ENCODE measurements at places on chromosomes 7 and 10.
A peak's percentile ranks its signal among the peaks of the same experiment; 100 is the strongest.

GRCh38 chr7:41013117-41013516, 689.8 kb downstream of the INHBA start:
- DNase-seq = no peak

DNA sequence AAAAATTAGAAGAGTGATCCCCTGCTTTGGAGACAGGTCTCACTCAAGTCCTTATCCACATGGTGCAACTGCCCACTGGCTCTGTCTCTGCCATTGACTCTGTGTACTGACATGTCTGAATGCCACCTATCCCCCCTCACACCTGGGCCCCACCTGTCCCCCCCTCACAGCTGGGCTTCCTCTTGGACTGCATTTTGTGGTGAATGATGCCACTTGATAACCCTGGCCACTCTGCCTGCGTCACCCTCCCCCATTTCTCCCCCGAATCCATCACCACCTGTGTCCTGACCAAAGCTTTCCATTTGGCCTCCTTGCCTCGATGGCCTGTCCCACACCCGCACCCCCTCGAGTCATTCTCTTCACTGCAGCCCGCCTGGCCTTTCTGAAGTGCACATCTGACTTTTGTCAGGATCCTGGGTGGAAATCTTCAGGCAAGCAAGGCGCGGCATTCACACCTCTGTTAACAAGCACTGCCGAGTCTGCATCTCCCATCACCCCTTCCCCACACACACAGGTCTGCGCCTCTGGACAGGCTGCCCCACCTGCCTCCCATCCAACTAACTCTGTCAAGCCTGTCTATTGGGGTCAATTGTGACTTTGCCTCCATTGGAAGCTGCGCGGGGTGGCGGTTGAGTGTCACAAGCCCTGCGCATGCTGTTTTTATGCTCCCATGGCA, 175.3 kb upstream of the KLF14 start:
- DNase-seq = no peak

DNA sequence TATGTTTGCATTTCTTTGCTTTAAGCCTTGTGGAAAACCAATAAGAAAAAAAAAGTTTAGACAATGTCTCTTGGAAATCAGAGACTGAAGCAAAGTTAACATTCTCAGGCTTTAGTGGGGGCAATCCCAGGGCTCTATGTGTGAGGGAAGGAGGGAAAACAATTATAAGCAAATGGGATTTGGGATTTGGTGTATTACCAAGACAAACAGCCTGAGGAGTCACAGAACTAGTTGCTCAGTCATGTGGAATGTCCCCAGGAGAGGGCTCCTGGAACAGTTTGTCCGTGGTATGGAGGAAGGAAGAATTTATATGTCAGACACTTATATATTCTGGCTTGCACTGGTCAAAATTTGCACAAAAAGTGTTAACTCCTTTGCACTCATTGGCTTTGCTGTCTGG, 562.9 kb upstream of the TPK1 start:
- DNase-seq = no peak

DNA sequence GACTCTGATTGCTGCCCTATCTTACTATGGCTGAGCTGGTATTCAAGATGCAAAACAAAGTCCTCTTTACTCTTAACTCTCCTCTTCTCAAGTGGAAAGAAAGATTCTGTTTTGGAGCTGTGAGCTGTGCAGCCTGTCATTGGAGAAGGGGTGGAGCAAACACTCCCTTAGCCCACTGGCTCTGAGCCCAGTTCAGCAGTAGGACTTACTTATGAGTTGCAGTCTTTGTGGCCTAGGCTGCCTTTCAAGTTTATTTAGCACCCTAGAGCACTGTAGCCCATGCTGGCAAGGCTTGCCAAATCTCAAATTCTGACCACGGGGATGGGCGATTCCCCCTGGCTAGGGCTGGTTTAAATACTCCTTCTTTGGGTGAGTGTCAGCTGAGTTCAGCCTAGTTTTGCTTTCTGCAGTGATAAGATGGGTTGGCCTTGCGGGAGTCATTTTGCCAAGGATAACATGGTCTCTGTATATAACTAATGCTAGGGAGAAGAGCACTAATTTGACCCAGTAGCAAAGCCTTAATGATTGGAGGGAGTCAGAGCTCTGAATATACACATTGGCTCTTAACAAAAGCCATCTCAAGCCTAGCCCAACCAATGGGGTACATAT, 110.2 kb downstream of the MYO3A start:
- no peak for DNase-seq

- DNase-seq = no peak
Observed at GRCh38 chr7:73394422-73394821, 39.2 kb upstream of the FZD9 start.

- no peak for DNase-seq
Observed at GRCh38 chr10:124614003-124614659, 130.0 kb downstream of the FAM53B start.

DNA sequence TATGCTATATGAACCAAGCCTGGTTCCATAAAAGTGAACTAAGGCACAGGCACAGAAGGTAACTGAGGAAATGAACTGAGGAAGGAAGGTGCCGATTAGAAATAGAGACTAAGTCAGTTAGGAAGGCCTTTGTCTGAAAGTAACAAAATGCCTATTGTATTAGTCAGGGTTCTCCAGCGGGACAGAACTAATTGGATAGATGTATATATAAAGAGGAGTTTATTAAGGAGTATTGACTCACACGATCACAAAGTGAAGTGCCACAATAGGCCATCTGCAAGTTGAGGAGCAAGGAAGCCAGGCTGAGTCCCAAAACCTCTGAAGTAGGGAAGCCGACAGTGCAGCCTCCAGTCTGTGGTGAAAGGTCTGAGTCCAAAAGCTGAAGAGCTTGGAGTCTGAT, 13.9 kb upstream of the PLXNA4 start:
- DNase-seq = no peak

- no peak for DNase-seq
Observed at GRCh38 chr10:79188154-79188965, 119.6 kb downstream of the ZMIZ1 start.

- DNase-seq = no peak
Observed at GRCh38 chr10:104766341-104766740, 125.3 kb downstream of the SORCS3 start.

DNA sequence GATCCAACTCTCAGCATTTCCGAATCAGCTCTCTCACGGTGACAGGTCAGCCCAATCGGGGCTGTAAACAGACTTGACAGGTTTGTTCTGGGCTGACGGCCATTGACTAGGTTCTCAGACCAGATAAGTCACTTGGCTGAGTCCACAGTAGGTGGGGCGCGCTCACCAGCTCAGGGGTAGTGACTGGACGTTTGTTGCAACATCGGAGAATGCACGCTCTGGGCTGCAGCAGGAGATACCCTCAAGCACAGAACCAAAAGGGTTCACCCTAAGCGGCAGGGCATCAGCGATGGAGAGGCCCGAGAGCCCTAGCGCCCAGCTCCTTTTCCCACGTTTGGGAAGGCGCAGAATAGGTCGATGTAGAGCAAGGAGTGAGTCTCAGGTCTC, 1.8 kb downstream of the KLLN start:
- peak; percentile 21 for DNase-seq

GRCh38 chr7:152615031-152615741, 60.8 kb downstream of the XRCC2 start:
- DNase-seq = peak; percentile 20

- no peak for DNase-seq
Observed at GRCh38 chr10:93368210-93368609, 113.9 kb downstream of the MYOF start.

DNA sequence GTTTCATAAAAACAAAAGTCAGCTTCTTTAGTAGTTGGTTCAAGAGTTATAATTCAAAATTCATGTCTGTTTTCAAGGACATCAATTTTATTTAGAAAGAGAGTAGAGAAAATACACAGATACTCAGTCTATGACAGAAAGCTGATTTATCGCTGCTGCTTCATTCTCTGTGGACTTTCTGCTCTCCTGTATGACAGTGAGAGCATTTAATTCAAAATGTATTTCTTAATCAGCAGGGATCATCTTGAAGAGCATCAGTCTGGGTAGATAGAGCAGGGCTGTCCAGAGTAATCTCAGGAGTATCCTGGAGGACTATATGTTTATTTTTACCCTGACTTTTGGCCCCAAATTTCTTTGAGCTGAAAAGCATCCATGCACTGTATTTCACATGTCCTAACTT, 1676.7 kb downstream of the REEP3 start:
- DNase-seq = no peak

- no peak for DNase-seq
Observed at GRCh38 chr10:124011464-124011863, 81.9 kb downstream of the CHST15 start.

- DNase-seq = no peak
Observed at GRCh38 chr10:31623947-31624346, 304.7 kb downstream of the ARHGAP12 start.

GRCh38 chr10:71432956-71433767, 36.4 kb downstream of the CDH23 start:
- DNase-seq = no peak

- DNase-seq = no peak
Observed at GRCh38 chr10:92130622-92131274, 160.1 kb downstream of the CPEB3 start.

GRCh38 chr7:13226385-13226784, 539.0 kb downstream of the ARL4A start:
- no peak for DNase-seq

DNA sequence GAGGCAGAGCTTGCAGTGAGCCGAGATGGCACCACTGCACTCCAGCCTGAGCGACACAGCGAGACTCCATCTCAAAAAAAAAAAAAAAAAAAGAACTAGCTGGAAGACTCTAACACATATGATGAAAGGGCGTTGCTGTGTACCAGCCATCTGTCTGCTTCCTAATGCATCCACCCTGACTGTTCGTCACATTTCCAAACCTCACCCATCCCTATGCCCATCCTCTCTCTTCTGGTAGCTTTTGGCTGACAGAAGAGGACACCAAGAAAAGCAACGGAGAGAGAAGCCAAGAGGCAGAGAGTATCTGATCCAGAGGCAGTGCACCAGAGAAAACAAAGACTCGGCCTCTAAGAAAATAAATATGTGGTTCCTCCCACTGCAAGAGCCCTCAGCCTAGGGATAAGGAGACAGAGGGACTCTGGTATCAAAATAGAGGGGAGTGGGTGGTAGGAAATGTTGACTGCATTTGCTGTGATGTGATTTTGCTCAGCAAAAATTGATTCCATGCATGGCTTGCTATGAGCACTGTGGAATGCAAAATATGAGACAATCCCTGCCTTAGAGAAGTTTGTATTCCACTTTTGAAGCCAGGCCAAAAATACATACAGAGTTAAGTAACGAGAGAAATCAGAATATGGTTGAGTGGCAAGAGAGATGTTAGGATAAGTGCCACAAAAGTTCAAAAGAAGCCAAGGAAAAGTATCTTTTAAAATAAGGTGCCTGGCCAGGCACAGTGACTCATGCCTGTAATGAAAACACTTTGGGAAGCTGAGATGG, 100.8 kb upstream of the STK17A start:
- no peak for DNase-seq

GRCh38 chr7:75531359-75531821, 39.3 kb downstream of the SPDYE5 start:
- DNase-seq = no peak

- no peak for DNase-seq
Observed at GRCh38 chr7:1691601-1692514, 21.8 kb downstream of the ELFN1 start.

- peak; percentile 52 for DNase-seq
Observed at GRCh38 chr10:122980209-122981065, at the start of gene PSTK. TSS of gene PSTK (plus strand) at chr10:122980401. CDS start at chr10:122980480, 79 bp downstream.

DNA sequence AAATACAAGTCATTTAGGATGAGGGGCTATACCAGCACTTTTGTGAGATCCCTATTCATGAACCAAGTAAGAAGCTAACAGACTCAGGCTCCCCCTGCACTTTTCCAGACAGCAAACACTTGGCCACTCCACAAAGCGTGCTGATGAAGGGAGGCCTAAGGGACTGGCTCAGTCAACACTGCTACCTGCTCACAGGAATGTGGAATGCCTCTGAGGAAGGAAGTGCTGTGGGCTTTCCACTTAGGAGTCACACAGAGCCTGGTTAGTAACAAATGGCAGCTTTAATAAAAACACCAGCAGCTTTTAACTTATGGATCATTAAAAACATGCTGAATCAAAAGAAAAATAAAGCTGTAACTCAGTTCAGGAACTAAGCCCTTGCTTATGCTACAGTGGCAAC, 15.0 kb downstream of the UROS start:
- no peak for DNase-seq

DNA sequence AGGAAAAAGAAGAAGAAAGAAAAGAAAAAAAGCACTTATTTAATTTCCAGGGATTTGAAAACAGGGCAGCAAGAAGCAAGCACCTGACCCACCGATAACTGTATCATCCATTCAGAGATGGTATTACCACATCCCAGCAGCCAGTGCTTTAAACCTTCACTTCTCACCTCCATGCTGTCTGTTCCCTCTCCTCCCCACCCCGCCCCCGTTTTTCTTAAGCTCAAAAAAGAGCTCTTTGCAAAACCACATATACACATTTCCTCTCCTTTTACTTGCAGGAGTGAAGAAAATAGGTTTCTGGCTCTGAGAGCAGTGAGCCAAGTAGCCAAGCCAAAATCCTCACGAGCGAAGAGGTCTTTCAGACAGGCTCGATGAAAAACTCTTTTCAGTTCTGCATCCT, 2.2 kb downstream of the STOX1 start:
- no peak for DNase-seq

GRCh38 chr7:87082675-87083074, 23.2 kb upstream of the ELAPOR2 start:
- no peak for DNase-seq

- DNase-seq = no peak
Observed at GRCh38 chr7:883055-884021, 7.0 kb downstream of the GET4 start.

- no peak for DNase-seq
Observed at GRCh38 chr10:32388258-32389027, 41.5 kb upstream of the EPC1 start.

DNA sequence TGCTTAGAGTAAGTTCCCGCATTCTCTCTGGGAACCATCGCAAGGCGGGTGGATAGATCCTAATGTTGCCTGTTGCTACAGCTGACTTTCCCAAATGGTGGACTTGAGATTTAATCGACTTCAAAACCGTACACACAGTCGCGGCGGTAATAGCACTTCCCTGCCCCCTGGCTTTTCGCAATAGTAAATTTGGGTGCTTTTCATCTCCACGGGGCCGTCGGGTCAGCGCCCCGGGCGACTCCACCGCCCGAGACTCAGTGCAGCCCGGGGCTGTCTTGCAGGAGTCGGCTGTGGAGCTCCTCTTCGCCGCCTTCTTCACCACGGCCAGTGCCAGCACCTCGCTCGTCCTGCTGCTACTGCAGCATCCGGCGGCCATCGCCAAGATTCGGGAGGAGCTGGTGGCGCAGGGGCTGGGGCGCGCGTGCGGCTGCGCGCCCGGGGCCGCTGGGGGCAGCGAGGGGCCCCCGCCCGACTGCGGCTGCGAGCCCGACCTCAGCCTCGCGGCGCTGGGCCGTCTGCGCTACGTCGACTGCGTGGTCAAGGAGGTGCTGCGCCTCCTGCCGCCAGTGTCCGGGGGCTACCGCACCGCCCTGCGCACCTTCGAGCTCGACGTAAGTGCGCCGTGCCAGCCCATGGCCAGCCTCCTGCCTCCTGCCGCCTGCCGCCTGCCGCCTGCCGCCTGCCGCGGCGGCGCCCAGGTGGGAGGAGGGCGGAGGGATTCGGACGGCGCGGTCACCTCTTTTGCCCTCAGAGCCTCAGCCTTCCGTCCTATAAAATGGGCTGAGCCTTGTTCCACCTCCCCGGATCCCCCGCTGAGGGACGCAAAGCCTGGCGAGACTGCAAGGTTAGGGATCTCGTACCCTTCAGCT, 5.3 kb downstream of the CYP26C1 start:
- no peak for DNase-seq

GRCh38 chr10:73931767-73932619, 21.1 kb downstream of the PLAU start:
- no peak for DNase-seq
